ENCODE measurements at places on chromosomes 11 and 22.

- DNase-seq: no peak
Measured at GRCh38 chr11:100760744-100761143, 73.7 kb downstream of the ARHGAP42 start.

DNA sequence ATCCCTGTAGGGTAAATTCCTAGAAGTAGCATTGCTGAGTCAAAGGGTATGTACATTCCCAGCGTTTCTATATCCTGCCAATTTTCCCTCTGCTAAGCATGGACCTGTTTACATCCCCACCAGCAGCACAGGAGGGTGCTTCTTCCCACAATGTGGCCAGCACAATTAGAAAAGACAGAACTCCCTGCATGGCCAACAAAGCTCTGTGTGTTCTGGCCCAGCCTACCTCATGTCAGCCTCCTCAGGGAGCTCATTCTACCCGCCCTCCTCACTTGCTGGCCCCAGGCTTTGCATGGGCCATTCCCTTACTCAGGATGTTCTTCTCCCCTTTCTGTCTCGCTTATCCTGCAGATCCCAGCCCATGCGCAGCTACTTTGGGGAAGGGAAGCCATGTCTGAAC lies 186.1 kb downstream of the DSCAML1 start:
- no peak for DNase-seq

DNA sequence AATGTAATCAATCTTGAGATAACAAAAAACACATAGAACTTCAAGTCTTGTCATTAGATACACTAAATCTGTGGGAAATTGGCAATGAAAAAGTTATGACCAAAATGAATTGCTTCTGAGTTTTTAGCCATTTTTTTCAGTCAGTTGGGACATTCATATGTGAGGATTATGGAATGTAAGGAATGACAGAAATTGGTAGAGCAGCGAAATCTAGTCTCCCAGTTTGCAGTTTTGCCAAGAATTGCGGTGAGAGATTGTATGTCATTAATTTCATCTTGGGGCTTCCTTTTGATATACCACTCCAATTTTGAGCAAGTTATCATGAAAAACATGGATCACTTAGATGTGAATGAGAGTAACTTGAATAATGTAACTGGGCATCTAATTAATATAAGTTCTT lies 49.9 kb downstream of the SIK2 start:
- DNase-seq: no peak

DNA sequence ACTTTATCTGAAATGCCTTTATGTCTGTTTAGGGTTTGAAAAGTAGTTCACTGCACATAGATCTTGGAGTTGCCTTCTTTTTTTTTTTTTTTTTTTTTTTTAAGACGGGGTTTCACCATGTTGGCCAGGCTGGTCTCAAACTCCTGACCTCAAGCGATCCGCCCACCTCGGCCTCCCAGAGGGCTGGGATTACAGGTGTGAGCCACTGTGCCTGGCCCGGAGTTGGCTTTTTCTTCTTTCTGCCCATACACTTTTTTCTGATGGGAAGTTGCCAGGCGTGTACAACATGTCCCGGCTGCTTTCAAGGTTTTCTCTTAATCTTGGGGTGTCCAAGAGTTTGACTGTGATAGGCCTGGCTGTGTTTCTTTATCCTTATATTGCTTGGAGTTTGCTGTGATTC lies 12.9 kb upstream of the GNB1L start:
- no peak for DNase-seq

- DNase-seq: no peak
Measured at GRCh38 chr11:129352676-129353075, 23.0 kb upstream of the BARX2 start.

GRCh38 chr11:112637076-112637475 lies 324.1 kb upstream of the NCAM1 start:
- DNase-seq: no peak

DNA sequence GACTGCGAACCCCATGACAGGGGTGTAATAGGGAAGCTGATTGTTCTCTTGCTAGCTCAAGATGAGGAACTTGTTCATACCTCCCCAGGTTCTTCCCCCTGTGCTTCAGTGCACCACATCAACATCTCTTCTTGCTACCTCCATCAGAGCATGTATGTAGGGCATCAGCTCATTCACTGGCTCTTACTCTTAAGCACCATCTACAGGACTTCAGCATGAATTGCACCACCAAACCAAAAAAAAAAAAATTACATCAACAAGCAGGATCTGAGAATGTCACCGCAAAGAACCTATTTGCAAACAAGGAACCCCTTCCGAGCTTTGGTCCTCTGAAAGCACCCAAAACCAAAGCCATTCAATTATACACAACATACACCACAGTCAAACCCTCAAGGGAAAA lies 2226.5 kb upstream of the RAG2 start:
- no peak for DNase-seq

GRCh38 chr11:28296426-28296825 lies 188.2 kb downstream of the METTL15 start:
- DNase-seq: no peak

DNA sequence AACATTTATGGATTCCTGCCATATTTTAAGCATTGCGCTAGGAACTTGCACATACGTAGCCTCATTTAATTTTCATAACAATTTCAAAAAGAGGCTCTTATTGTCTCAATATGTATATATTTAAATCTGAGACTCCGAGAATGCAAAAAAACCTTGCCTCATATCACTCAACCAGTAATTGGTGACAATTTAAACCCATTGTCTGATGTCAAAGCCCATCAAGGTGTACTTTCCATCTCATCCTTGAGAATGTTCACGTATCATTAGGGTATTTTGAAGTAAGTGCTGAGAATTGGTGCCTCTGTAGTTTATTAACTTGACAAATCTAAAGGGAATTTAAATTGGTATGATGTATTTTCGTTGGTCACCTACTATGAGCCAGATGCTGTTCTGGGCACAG lies 136.5 kb downstream of the FAM76B start:
- DNase-seq: no peak

DNA sequence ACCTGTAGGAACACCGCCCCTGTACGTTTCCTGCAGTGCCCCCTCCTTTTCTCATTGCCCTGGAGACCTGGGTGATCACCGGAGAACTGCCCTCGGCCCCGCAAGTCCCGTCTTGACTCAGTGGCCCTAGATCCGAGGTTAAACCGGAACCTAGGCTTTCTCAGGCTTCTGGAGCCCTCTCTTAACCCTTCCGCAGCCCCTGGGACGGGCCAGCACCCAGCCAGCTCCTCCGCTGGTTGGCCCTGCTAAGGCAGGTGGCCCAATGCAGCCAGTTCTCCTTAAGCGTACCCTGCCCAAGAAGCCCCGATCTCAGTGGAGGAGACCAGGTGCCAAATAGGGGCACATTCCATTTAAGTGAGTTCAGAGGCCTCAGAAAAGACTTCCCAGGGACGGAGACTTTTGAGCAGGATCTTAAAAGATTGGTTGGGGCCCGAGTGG lies 776 bp downstream of the NLRX1 start:
- no peak for DNase-seq

DNA sequence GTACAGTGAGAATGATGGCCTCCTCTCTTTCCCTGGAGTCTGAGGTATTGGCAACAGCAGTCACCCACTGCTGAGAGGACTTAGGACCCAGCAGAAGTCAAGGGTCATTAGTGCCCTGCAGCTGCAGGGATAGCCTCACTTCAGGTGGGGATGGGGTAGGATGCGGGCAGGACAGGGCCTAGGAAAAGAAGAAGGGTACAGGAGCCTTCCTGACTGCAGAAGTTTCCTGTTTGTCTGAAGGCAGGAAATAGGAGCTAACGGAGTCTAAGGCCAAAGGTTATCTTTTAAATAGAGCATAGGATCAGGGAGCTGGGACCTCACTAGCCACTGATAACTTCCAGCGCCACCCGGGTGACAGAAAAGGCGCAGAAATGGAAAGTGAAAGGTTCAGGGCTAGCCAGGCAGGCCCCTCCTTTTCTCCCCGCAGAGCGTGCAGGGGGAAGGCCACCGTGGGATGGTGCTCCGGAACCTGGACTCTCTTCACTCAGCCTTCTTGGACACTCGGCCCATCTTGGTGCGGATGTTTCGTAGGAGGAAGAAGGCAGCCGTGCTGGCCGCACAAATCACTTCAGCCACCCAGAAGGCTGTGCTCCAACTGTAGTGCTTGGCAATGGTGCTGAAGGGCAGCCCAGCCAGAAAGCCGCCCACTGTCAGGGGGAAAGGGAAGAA lies 6.0 kb downstream of the TRAPPC4 start:
- DNase-seq: no peak

GRCh38 chr22:29435236-29436136 lies 2.9 kb upstream of the RFPL1 start:
- no peak for DNase-seq

DNA sequence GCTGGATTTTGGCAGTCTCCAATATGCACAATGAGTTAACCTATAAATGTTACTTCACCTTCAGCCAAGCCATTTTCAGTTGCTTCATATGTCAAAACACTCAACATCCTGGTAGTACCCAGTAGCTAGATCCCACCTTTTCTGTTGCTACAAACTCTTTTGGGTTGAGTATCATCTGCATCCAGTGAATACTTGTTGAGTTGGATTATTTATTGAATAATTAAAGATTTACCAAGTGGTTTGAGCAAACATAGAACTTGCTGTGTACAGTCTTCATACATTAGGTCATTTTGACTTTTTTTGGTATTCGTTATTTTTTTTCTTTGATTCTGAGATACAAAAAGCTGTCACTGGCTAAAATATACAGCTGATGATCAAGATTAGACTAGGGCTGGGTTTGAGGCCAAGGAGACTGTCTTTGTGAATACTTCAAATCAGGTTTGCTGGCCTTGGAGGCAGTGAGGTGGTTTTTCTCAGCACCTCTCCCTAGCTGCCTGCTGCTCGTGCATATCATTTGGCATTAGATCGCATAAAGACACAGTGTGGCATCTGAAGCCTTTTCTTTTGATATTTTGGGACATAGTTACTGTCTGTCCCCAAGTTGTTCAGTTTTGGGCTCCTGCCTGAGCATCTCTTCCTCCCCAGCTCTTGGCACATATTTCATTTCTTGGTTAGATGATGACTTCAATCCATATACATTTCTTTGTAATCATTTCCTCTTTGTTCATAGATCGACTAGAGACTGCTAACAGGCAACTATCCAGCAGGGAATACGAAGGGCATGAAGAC lies 62.8 kb downstream of the AMOTL1 start:
- DNase-seq: no peak

DNA sequence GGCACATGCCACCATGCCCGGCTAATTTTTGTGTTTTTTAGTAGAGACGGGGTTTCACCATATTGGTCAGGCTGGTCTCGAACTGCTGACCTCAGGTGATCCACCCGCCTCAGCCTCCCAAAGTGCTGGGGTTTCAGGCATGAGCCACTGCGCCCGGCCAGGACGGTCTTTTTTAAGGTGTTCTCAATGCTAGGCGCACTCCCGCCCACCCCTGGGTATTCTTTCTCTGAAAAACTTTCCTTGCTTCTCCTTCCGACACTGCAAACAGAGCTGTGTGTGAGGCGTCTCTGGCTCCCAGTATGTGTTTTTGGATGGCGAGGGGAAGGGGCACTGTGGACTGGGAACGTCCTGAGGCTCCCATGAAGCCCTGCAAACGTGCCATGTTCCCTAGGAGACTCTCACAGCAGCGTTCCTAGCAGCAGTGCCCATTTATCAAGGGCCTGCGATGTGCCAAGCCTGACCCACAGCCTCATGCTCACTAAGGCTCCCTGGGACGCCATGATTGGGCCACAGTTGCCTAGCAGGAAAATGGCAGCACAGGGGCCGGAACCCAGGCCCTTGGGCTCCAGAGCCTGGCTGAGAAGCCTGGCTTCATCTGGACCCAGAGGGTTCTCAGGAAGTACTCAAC lies 2.4 kb upstream of the RASL10A start:
- DNase-seq: no peak
